ENCODE measurements at places on chromosomes 2 and 18.

GRCh38 chr2:58709687-58710354, 468.7 kb upstream of the FANCL start:
- DNase-seq = no peak

- DNase-seq = no peak
Observed at GRCh38 chr18:31451625-31452024, 4.1 kb downstream of the DSG3 start.

DNA sequence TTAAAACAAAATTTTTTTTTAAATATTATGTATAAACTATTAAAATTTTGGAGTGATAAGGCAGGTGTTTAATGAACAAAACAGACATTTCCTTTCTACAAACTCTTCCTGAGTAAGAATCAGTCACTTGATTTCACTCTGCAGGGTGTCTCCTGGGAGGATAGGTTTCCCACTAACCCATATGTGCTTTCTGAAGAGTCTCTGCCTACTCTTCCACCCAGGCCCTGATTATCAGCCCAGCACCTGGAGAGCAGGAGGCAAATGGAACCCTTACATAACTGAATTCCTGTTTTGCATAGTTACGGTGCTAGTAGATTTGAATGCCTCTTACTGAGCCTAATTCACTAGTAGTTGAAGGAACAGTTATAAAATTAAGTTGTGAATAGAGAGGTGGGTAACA, 1718.6 kb downstream of the SUCLG1 start:
- DNase-seq = no peak

GRCh38 chr18:2680216-2680792, 24.8 kb downstream of the SMCHD1 start:
- no peak for DNase-seq

DNA sequence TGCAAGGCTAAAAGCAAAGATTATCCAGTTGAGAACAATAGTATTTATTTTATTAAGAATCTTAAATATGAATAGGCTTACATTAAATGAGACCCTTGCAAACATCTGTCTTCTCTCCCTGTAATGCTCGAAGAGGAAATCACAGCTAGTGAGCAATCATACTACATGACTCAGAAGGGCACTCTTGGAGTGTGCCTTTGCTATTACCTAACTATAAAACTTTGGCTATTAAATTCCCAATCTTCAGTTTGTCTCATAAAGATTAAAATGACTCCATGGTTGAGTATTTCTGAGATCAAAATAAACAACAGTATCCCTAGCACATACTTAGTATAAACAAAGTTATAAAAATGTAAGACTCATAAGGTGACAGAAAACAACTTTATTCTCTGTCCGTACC, 296.9 kb downstream of the KCNJ3 start:
- DNase-seq = no peak

GRCh38 chr2:218125095-218125494, 733 bp upstream of the CXCR2 start:
- DNase-seq = no peak

DNA sequence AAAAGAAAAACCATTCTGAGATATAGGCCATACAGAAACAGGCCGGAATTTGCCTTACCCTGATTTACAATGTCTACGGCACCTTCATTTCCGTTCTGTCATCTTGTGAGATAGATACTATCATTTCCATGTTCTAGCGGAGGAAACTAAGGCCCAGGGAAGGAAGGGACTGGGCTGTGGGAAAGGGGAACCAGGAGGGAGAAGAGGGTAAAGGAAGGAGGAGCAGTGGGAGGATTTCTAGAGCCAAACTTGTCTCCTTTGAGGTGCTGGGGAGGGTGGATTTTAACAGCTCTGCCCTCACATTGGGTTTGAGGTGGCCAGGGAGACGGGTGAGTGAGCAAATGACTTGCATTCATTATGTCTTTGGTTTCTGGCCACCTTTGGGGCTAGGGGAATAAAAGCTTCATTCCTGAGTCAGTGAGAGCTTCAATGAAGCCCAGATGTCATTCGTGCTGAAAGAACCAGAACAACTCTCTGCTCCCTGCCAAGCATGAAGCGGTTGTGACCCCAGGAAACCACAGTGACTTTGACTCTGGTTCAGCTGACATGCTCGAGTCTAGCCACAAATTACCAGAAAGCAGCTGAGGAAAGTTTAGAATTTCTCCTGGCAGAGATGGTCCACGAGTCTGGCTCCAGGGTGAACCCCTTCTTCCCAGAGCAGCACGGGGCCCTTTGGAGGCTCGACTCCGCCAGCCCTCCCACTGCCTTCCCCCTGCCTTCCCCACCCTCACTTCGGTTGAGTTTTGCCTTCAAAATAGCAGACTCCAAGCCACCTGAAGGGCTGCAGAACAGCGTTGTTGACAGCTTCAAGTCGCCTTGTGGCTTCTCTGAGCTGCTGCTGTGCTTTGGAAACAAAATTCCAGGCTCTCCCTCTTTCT, 3.8 kb downstream of the ACTG2 start:
- DNase-seq = no peak

- DNase-seq = no peak
Observed at GRCh38 chr2:171247741-171248662, 87.3 kb upstream of the TLK1 start.

GRCh38 chr18:76441002-76441667, 53.9 kb downstream of the ZNF516 start:
- no peak for DNase-seq

- no peak for DNase-seq
Observed at GRCh38 chr18:67553437-67553836, 36.9 kb upstream of the DSEL start.

DNA sequence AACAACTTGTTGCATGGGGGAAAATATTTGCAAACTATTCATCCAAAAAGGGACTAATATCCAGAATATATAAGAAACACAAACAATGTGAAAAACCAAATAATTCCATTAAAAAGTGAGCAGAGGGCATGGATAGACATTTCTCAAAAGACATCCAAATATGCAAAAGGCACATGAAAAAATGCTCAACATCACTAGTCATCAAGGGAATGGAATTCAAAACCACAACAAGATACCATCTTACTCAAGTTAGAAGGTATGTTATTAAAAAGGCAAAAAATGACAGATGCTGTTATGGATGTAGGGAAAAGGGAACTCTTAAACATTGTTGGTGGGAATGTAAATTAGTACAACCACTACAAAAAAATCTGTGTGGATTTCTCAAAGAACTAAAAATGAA, 396.5 kb downstream of the CCDC85A start:
- DNase-seq = no peak

GRCh38 chr2:231191896-231192872, 6.2 kb upstream of the ARMC9 start:
- DNase-seq = no peak

GRCh38 chr18:49365346-49365745, 95.1 kb downstream of the DYM start:
- DNase-seq = no peak

Data from stimulated activated CD8-positive, alpha-beta memory T cell treated with anti-CD3 and anti-CD28 coated beads, Interleukin-2, amount 100 ng/mL, for 1 hour (primary cell).